Fibroblast of gingiva (primary cell): ENCODE measurements at places on chromosomes 5 and 9.
A peak's percentile ranks its signal among the peaks of the same experiment; 100 is the strongest.

DNA sequence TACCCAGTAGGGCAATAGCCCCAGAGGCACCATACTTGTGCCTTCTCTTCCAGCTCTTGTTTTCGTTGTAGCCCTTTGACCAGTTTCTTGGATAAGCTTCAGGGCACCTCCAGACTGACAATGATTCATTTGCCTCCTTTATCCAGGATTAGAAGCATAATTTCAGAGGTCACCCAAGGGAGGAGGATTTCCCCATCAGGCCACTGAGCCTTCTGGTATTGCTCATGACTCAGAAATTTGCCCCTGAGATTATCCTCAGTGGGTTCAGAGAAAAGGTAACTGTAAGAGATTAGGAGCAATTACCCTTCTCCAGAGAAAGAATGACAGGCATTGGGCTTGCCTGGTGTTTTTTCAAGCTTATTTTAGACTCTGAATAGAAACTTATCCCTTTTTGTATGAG, 147.9 kb downstream of the MSX2 start:
- DNase-seq = no peak

DNA sequence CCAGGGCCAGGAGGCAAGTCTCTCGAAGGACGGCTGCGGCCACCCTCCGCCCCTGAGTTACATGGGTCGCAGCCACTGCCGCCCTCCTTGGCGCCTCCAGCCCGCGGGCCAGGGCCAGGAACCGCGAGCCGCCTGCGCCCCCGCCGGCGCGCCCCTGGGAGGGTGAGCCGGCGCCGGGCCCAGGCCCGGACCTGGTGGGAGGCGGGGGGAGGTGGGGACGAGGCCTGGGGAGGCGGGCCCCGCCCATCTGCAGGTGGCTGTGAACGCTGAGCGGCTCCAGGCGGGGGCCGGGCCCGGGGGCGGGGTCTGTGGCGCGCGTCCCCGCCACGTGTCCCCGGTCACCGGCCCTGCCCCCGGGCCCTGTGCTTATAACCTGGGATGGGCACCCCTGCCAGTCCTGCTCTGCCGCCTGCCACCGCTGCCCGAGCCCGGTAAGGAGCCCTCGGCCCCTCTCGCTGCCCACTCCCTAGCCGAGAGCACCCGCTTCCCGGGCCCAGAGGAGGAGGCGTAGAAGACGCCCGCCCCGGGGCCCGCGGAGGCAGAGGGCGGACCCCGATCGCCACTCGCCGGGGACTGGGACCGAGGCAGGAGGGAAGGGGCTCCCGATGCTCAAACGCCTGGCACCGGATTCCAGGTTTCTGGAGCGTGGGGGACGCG, at the start of gene ASS1:
Gene ASS1 (plus strand): TSS at position 397 of the 657 bp plus-strand sequence. CDS start 7,268 bp downstream, outside the sequence.
- peak; percentile 68 for DNase-seq

DNA sequence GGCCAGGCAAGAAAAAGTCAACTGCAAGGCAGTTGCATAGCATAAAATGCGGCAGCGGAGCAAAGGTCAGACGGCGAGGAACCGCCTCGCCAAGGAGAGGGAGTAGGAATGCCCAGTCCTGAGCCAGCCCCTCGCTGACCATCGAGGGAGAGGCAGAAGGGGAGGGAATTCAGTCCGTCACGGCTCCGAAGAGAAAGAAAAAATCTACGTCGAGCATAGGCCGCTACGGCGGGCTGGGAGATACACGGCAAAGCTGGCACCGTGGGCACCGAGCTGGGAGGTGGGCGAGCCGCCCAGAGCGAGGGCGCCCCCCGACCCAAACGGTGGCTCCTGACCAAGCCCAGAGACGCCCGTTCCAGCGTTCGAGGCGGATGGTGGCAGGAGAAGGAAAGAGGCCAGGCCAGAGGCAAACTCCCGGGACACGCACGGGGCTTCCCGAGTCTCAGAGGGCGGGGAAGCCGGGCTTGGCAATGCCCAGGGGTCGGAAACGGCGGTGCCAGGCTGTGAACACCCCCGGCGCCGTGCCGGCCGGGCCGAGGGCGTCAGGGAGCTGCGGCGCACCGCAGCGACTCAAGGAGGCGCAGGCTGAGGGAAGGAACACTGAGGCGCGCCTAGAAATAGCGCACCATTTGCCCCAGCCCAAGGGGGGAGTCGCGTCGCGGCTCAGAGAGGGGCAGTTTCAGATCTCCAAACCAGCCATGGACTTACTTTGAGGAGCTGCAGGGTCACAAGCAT, 518 bp downstream of the SPRY4 start:
- peak; percentile 71 for DNase-seq

DNA sequence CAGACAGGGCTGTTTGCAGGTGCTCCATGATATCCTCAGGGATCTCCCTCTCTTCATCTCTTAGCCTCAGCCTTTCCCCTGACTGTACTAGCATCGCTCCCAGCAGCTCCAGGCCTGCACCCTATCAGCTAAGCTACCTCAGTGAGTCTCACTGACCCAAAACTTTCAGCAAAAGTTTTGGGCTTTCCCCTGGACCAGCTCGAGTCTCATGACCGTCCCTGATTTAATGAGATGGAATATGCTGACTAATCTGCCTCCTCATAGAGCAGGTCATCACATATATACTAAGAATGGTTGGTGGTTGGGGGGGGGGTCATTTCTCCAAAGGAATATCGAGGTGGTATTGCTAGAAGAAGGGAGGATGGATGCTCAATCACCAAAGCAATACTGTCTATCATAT, 151.5 kb downstream of the NR3C1 start:
- no peak for DNase-seq

DNA sequence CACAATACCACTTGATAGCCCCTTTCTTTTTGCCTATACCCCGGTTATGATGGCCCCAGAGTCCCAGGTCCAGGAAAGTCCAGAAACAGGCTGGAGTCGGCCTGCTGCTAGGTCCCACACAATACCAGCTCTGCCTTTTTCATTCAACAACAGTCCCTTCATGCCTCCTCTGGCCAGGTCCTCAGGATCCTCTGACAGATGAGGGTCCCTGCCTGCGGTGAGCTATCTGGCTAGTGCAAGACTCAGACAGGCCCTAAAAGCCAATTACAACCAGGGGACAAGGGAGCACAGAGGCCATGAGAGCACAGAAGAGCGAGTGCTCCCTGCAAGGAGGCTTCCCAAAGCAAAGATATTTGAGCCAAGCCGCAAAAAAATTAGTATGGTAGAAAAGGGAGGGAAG, 84.8 kb upstream of the ZBTB43 start:
- DNase-seq = no peak

- DNase-seq = no peak
Measured at GRCh38 chr5:119379942-119380547, 24.2 kb downstream of the TNFAIP8 start.

DNA sequence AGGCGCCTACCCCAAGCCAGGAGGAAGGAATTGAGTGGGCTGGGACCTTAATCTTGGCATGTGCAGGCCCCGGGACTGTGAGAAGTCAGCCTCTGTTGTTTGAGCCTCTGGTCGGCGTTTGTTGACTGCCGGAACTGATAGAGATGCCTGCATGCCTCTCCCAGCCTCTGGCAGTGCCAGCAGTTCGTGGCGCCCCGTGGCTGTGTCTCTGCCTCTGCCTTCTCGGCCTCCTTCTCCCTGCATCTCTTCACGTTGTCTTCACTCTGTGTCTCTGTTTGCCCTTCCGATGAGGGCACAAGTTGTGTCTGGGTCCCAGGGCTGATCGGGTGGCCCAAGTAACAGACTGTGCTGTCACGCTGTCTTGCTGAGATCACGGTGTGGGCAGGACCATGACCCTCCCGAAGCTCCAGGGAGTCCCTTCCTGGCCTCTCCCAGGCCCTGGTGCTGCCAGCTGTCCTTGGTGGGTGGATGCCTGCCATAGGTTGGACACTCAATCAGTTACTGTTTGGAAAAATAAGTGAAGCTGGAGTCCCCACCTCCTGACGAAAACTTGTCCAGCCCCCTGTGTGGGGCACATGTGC, 133.5 kb upstream of the LPCAT1 start:
- DNase-seq = no peak

- DNase-seq = peak; percentile 80
Measured at GRCh38 chr9:33180526-33181184, 13.5 kb upstream of the B4GALT1 start.

GRCh38 chr9:73155377-73155776, 3.7 kb downstream of the ANXA1 start:
- no peak for DNase-seq

DNA sequence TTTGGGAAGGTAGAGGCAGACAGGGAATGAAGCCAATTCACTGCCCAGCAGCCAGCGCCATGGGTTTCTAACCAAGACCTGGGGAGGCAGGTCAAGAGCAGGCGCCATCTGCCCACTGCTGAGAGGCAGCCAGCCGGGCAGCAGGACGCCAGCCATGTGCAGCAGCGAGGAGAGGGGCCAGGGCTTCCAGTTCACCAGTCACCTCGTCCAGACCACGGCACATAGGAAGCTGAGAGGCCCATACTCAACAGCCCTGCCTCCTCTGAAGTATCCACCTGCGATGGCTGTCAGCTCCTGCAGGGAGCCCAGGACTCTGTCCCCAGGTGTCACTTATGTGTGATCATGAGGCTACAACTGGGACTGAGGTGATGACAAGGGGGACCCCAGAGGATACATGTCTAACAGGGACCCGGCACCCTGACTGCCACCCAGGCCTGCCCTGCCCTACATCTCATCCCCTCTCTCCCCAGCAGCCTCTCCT, 30.1 kb downstream of the IPPK start:
- no peak for DNase-seq

- DNase-seq = no peak
Measured at GRCh38 chr9:132791699-132792240, 86.3 kb downstream of the AK8 start.

DNA sequence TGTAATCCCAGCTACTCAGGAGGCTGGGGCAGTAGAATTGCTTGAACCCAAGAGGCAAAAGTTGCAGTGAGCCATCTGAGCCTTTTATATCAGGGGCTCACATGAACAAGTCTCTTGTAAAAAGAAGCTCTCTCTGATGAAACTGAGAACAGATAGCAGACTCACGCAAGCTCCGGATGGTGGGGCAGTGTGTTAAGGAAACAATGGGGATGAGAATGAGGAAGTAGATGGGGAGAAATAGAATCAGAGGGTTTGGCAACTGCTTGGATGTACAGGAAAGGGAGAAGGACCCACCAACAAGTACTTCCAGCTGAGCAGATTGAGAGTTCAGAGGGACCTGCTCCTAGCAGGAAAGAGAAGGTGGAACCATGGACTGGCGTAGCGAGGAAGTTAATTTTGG, 18.6 kb downstream of the TMEM252 start:
- DNase-seq = no peak

- no peak for DNase-seq
Measured at GRCh38 chr5:63554191-63554590, 408.1 kb downstream of the HTR1A start.

DNA sequence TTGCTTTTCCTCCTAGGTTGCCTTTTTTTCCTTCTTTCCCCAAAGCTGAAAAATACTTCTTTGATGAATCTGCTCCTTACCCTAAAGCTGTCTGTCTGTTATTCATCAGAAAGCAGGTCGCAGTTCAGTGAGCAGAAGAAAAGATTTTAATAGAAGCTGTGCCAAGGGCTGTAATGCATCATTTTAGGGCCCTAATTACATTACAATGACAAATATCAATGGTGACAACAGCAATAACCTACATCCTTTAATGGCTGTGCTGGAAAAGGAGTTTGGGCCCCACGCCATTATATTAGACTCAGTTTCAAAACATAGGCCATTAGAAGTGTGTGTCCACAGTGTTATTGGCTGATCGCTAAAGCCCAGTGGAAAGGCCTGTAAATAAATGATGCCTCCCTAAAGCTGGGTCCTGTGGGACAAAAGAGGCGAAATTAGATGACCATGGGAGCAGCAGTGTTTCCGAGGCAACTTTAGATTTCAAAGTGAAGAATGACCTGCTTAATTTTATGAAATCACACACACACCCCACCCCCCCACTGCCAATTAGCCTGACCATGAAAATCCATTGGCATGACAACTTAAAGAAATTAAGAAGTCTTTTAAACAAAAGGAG, 38.4 kb downstream of the TLE4 start:
- DNase-seq = peak; percentile 76

GRCh38 chr5:113201715-113202114, 225.1 kb downstream of the DCP2 start:
- DNase-seq = no peak

DNA sequence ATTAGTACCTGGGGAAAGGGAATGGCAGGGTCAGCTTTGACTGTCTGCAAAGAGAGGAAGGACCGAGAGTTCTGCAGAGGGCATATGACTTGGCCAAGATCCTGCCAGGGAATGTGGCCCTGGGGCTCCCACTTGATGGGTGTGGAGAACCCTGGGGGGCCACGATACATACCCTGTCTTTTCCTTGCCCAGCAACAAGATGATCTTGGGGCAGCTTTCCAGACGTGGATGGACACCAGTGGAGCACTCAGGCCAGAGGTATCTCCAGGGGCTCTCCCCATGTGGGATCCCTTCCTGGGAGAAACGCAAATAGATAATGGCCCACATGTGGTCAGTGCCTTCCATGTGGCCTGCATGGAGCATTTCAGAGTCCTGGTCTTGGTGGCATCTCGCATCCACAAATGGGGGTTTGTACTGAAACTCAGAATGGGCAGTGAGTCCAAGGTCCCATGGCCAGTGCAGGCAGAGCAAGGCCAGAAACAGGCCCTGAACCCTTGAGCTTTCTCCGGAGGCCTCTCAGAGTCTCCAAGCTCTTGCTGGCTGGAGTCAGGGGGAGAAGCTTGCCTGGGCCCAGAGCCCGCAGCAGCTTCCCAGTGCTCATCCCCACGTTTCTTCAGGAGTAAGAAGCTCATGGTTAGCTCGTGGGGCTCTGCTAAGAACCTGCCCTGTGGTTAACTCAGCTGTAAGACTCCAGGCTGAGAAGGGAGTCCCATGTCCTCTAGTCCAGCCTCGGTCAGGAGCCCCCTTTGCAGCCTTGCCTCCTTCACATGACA, 18.3 kb upstream of the ORM1 start:
- no peak for DNase-seq

DNA sequence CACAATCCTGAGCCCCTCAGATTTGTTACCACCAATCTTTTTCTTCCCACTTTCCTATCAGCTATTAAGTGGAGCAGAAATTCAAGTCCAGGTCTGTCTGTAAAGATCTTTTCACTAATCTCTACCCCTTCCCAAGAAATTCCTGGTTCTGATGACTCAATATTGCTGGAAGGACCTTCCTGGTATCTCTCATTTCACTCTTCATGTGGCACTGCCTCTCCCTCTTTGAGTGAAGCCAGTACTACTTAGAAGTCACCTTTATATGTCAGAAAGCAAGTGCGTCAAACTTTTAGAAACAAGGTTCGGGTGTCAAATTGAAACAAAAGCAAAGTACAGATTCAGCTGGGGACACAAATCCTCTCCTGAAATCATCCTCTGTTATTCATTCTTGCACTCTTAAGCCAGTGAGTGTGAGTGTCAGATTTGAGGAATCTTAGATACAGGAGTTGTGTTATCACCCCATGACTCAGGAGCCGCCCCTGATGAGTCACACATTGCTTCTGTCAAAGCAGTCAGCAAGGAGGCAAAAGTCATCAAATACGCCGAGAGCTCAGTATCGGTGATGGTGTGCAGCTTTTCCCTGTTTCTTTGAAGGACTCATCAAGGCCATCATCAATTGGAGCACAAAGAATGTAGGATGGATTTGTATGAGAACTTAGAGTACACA, 313.0 kb downstream of the CETN3 start:
- no peak for DNase-seq

- peak; percentile 73 for DNase-seq
Measured at GRCh38 chr5:98769210-98769958, 4.1 kb upstream of the RGMB start.
